Omental fat pad (tissue), 4 donors: ENCODE measurements at places on chromosomes 5 and 9.

- DNase-seq, result no peak
Observed at GRCh38 chr5:133544346-133544745, 68.0 kb downstream of the FSTL4 start.

DNA sequence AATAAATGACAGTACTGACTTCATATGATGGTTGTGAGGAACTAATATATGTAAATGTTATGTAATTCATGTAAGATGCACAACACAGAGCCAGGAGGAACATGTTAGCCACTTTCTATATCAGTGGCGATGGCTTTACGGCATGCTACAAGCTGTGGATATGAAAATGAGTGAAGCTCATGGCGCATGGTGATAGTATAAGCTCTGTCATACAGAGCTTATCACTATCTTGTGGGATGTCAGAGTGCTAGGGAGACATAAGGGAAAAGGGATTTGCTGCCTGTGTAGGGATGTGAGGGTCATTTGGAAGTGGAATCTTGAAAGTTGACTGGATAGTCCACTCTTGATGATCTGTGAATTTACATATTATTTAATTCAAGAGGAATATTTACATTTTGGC, 13.6 kb downstream of the CPEB4 start:
- no peak for DNase-seq

DNA sequence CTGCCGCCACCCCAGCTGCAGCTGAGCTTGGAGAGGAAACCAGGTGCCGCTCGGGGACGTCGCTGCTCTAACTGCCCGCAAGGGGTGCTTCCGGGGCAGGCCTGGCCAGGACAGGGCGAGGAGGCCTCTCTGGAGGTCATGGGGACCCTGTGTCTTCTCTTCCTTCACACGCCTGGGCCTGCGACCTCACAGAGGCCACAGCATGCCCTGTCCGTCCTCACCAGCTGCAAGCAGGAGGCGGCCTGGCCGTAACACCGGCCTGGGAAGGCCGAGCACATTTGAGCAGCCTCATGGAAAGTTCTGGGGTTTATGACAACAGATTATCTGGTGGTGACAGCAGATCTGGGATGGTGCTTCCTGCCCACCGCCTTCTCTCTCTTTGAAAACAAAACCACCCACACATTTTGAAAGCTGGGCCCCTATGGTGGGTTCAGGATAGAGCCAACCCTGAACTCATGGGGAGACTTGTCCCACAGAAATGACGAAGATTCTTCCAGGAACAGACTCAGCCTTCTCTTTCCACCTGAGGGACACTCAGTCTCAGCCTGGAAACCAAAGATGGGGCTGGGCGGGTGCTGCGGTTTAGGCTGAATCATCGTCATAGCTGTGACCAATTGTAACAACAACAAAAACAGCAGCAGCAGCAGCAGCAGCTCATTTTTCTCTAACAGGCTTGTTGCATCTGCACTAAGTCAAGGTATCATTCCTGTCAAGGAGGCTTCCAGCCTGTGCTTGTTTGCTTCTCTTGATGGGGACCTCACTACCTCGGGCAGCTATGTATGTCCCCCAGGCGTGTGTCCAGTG, 99.6 kb upstream of the RAPGEF1 start:
- no peak for DNase-seq

- DNase-seq, result no peak
Observed at GRCh38 chr9:127886401-127886972, 9.0 kb upstream of the AK1 start.

- no peak for DNase-seq
Observed at GRCh38 chr9:119477197-119477596, 108.0 kb upstream of the BRINP1 start.

DNA sequence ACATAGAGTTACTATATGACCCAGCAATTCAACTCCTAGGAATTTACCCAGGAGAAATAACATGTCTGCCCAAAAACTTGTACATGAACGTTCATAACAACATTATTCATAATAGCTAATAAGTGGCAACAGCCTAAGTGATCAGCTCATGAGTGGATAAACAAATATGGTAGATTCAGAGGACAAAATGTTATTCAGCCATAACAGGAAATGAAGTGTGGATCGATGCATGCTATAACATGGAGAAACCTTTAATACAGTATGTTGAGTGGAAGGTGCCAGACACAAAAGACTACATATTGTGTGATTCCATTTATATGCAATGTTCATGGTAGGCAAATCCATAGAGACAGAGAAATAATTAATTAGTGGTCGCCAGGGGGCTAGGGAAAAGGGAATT, 22.3 kb upstream of the NR3C1 start:
- DNase-seq, result no peak

GRCh38 chr5:35656721-35657120, 39.1 kb downstream of the SPEF2 start:
- no peak for DNase-seq

- DNase-seq, result no peak
Observed at GRCh38 chr5:56815658-56816545, 553 bp downstream of the MAP3K1 start.

GRCh38 chr9:34370970-34371880, 5.5 kb downstream of the MYORG start:
- DNase-seq, result no peak

- DNase-seq, result no peak
Observed at GRCh38 chr5:45521067-45521466, 175.1 kb downstream of the HCN1 start.

DNA sequence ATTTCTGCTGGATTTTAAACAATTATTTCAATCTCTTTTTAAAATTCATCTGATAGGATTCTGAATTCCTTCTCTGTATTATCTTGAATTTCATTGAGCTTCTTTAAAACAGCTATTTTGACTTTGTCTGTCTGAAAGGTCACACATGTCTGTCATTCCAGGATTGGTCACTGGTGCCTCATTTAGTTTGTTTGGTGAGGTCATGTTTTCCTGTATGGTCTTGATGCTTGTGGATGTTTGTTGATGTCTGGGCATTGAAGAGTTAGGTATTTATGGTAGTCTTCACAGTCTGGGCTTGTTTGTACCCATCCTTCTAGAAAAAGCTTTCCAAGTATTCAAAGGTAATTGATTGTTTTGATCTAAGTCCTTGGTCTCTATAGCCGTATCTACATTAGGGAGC, 39.1 kb downstream of the DENND4C start:
- DNase-seq, result no peak

DNA sequence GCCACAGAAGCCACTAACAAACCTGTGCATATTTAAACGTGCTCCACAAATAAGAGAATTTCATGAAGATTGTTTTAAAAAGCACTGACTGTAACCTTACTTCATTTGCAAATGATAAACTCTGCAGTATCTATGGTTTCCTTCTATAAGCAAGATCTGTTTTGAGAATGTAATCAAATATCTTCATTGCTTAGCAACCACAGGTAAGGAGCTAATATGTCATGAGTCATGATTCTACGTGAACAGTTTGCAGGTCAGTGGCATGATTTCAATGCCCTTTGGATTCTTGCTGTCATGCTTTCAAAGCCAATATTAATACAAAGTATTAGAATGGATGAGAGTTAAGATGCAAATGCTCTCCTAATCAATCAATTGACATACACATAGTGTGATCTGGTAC, 325.0 kb downstream of the EDIL3 start:
- no peak for DNase-seq

DNA sequence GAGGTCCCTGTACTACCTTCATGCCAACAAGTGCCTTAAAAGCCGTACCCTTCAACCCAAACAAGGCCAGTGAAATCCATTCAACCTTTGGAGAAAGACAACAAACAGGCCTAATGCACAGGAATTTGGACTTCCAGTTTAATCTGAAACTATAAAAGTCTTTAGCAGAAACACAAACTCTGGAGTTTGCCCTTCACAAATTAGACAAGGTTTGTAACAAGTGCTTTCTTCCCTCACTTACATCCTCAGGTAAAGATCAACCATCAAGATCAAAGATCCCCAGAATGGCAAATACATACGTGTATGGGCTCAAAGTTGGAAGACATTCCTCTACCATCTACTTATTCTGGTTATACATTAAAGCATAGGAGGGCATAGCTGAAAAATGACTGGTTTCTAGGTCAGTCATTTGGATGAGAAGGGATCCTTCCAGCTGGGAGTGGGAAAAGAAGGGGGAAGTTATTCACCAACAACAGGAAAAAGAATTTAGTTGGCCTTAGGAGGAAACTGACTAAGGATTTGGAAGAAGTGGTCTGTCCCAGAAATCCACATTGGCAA, 2.0 kb downstream of the DAB2 start:
- no peak for DNase-seq

DNA sequence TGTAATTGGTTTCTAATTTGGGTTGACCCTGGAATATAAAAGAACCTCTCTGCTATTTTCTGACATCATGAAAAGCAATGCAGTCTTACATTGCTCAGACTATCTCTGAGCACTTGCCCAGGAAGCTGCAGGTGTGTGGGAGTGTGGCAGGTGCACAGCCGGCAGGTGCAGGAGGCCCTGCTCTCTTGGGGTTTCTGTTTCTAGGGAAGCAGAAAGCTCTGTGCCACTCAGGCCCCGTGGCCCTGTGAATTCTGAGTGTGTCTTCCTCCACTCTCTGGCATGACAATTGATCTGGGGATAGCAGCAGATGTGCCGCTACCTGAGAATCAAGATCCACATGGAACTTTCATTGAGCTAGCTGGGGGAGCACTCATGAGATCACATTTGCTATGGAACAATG, 45.7 kb upstream of the IRX2 start:
- DNase-seq, result no peak

GRCh38 chr9:98101416-98101815, 17.6 kb downstream of the TRIM14 start:
- DNase-seq, result no peak

- no peak for DNase-seq
Observed at GRCh38 chr9:74035786-74036185, 461.3 kb upstream of the RORB start.

GRCh38 chr5:84290161-84290560, 94.5 kb downstream of the EDIL3 start:
- no peak for DNase-seq

GRCh38 chr5:146848133-146848532, 30.4 kb downstream of the PPP2R2B start:
- DNase-seq, result no peak

DNA sequence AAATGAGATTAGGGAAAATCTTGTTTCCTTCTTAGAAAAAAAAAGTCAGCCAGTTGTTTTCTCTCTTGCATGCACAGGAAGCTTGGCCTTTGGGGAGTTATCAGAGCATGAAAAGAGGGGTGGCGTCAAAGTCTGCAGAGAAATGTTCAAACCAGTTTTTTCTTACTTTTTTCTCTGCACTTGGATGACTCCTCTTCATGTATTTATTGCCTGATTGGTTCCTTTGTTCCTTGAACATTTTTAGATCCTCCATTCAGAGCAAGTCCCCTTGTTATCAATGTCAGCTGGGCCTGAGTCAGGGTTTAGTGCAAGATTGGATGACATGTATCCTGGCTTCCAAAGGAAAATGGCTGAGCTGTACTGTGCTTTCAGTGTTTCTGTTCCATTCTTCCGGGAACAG, 392.6 kb upstream of the BRINP1 start:
- no peak for DNase-seq

GRCh38 chr9:93301911-93302541, 118.1 kb downstream of the WNK2 start:
- no peak for DNase-seq

DNA sequence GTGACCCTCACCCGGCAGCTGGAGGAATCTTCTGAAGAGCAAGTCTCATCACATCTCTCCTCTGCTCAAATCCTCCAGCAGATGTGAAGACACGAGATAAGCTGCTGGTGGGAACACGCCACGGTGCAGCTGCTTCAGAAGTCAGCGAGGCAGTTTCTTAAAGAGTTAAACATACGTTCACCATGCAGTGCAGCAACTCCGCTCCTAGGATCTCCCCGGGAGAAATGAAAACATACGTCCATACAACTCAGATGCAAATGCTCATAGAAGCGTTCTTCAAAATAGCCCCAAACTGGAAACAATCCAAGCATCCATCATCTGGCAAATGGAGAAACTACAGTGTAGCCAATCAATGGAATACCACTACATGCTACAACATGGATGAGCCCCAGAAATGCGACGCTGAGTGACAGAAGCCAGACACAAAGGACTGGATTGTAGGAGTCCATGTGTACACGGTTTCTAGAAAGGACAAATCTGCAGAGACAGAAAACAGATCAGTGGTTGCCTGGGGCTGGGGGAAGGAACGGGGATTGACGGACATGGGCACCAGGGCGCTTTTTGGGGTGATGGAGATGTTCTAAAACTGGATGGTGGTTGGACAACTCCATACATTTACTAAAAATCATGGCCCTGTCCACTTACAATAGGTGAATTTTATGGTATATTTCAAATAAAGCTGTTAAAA, 150.6 kb downstream of the COL23A1 start:
- no peak for DNase-seq

DNA sequence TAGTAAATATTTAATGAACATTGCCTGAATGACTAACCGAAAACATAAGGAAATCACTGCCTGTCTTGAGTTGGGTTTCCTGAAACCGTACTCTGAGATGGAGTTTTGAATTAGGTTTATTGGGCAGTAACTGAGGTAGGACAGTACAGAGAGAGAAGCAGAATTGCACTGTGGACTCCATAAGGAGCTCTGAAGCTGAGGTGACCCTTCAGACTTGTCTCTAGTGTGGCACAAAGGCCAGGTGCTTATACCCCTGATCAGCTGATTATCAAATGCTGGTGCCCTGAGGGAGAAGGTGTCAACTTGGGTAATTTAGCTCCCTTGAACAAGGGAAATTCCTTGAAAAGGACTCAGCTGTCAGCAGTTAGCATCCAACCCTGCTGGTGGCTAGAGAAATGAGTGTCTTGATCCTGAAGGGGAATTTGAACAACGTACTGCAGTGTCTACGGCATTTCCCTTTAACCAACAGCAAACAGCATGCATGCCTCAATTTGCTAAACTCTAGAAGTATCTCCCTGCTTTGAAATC, 135.0 kb upstream of the SMARCA2 start:
- DNase-seq, result no peak

DNA sequence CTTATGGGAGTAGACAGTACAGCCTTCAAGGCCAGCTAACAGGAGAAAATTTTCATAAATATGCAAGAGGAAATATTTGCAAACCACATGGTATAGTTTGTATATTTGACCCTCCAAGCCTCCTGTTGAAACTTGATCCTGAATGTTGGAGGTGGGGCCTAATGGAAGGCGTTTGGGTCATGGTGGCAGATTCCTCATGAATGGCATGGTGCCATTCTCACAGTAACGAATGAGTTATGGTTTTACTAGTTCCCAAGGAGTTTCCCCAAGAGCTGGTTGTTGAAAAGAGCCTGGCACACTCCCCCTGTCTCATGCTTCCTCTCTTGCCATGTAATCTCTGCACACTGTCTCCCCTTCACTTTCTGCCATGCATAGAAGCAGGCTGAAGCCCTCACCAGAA, 3.3 kb upstream of the PAIP1 start:
- no peak for DNase-seq

- no peak for DNase-seq
Observed at GRCh38 chr9:21576331-21577189, 94.4 kb upstream of the IFNE start.

- no peak for DNase-seq
Observed at GRCh38 chr5:157203417-157203816, 22.8 kb downstream of the ITK start.

- DNase-seq, result no peak
Observed at GRCh38 chr5:14341571-14342230, 198.6 kb downstream of the TRIO start.

- no peak for DNase-seq
Observed at GRCh38 chr5:54739371-54739770, 221.8 kb downstream of the SNX18 start.
